ENCODE measurements at places on chromosomes 12 and 14.

- no peak for DNase-seq
These were observed 128.1 kb upstream of the HMGA2 start for GRCh38 chr12:65696227-65696626.

DNA sequence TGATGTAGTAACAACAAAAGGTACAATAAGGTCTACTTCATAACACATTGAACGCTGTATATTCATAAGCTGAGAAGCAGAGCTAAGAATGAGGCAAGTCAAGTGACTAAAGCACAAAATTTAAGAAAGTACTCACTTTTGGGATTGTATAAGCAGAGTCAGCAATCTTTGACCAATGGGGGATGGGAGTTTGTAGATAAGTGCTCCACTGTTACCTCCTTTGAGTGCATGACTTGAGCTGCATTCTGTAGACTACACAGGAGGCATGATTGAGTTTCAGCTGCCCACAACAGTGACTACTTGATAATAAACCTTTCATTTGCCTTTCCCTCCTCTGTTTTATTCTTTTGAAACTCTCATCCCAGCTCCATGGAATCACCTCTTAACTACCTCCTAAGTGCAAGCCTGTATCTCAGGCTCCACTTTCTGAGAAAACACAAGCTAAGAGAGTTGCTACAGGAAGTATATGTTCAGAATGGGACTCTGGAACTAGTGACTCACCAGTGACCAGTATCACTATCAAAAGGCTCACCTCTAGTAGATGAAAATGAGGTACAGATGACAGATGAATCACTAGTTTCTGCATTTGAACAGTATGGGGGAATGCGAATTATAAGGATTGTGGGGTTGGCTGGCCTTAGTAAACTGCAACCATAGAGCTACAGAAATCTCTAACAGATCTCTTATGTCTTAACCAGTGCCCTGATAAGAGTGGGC, 49.2 kb downstream of the SLC35F4 start:
- DNase-seq = no peak

DNA sequence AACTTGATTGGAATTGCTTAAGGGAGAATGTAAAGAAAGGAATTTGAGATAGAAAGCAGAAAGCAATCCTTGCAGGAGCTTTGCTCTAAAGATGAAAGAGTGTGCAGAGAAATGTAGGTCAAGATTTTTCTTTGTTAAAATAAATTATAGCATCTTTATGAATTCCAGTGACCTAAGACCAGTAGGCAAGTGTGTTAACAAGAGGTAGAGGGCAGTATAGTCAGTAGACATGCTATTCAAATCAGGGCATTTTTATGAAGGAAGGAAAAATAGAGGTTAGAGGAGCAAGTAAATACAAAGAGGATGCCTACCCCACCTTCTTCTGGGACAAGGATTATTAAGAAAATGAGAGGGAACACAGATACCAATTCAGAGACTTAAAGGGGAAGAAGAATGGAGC, 148.5 kb downstream of the PLCZ1 start:
- DNase-seq = peak; percentile 4

- no peak for DNase-seq
These were observed 95.6 kb upstream of the NRXN3 start for GRCh38 chr14:78074561-78074960.

GRCh38 chr12:132478433-132478803, 11.5 kb upstream of the FBRSL1 start:
- DNase-seq = no peak

DNA sequence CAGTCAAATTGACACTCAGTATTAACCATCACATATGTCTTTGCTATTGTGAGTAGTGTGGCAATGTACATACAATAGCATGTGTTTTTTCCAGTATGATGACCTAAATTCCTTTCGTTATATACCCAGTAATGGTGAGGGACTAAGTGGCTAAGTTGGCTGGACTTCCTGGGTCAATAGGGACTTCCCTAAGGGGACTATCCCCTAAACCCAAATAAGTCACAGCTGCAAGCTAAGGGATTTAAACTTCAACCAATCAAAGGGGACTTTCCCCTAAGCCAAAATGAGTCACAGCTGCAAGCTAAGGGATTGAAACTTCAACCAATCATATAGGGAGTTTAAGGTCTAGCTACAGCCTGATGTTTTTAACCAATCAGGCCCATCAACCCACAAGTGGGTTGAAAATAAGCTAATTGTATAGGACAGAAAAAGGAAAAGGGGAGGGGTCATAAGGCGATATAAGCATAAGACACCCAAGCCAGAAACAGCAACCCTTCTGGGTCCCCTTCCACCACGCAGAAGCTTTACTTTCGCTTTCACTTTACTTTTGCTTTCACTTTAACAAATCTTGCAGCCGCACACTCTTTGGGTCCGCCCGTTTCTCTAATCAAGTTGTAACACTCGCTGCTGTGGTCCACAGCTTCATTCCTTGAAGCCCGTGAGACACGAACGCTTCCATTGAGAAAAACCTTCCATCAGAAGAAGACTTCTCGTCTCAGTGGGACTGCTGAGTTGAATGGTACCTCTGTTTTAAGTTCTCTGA, 404.4 kb downstream of the FLRT2 start:
- DNase-seq = peak; percentile 2

- no peak for DNase-seq
These were observed 128.0 kb downstream of the GPR135 start for GRCh38 chr14:59337141-59337611.

Data from HuH-7 (cell line).